Activated T-cell treated with anti-CD3 and anti-CD28 coated beads, Interleukin-2, amount 50 U/mL, for 72 hours (primary cell): ENCODE measurements at places on chromosomes 7 and 10. TPM values are rescaled to one million over a fixed set of nuclear protein-coding genes. Genes with fewer than 3 reads are reported as not detected.

Gene VWDE
- 2.7 TPM for total RNA-seq

GRCh38 chr7:73971322-73971703, 56.7 kb upstream of the ELN start:
- no peaks in the 10 kb centered on the region for H3K27me3 ChIP-seq
- DNase-seq = no peak
- no peaks in the 10 kb centered on the region for H3K36me3 ChIP-seq
- no peak overlapping the region for H3K27ac ChIP-seq
- H3K4me3 ChIP-seq = no peak overlapping the region
- no peaks in the 10 kb centered on the region for H3K4me1 ChIP-seq

- H3K4me1 ChIP-seq = no peaks in the 10 kb centered on the region
- no peak overlapping the region for H3K27ac ChIP-seq
- DNase-seq = no peak
- no peaks in the 10 kb centered on the region for H3K27me3 ChIP-seq
- no peak overlapping the region for H3K4me3 ChIP-seq
These were observed 88.3 kb downstream of the PTPRZ1 start for GRCh38 chr7:121961089-121961867.

DNA sequence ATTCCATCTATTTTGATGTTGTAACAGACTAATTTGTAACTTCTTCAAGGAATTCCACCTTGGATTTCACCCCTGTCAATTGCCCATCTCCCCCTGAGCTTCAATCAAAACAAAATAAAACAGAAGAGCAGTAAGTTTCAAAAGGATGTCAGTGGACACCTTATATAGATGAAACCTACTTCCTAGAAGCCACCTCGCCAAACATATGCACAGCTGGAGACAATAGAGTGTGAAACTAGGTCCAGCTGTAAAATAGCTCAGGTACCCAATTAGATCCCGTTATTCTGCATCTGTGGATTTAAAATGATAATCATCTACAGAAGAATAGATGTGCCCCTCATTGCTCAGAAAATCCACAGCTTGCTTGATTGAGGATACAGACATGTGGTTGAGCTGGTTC, 598.6 kb downstream of the SH2D4B start:
- DNase-seq = no peak
- H3K27me3 ChIP-seq = no peaks in the 10 kb centered on the region
- no peak overlapping the region for H3K27ac ChIP-seq
- no peaks in the 10 kb centered on the region for H3K36me3 ChIP-seq
- no peaks in the 10 kb centered on the region for H3K4me1 ChIP-seq

Gene ARHGEF5
- 13.4 TPM for total RNA-seq

Gene TMEM236
- 0.65 TPM for total RNA-seq

- no peak overlapping the region for H3K27ac ChIP-seq
- peaks cover 9% of the 10 kb centered on the region for H3K36me3 ChIP-seq
- H3K4me1 ChIP-seq = peaks cover 52% of the 10 kb centered on the region
- peak overlapping the region; percentile 27 for H3K4me3 ChIP-seq
- H3K27me3 ChIP-seq = no peaks in the 10 kb centered on the region
- no peak for DNase-seq
These were observed 15.6 kb downstream of the MDFIC start for GRCh38 chr7:114937446-114937845.

- no peaks in the 10 kb centered on the region for H3K27me3 ChIP-seq
- H3K4me1 ChIP-seq = no peaks in the 10 kb centered on the region
- no peak overlapping the region for H3K27ac ChIP-seq
- no peak for DNase-seq
- H3K36me3 ChIP-seq = peaks cover 7% of the 10 kb centered on the region
These were observed 611.2 kb downstream of the PTPRN2 start for GRCh38 chr7:157976406-157976805.

Gene NRAP
- not detected for total RNA-seq

Gene AMPH
- total RNA-seq = 0.53 TPM

- no peaks in the 10 kb centered on the region for H3K36me3 ChIP-seq
- DNase-seq = peak; percentile 10
- no peak overlapping the region for H3K4me3 ChIP-seq
- H3K27me3 ChIP-seq = no peaks in the 10 kb centered on the region
- H3K27ac ChIP-seq = no peak overlapping the region
These were observed 338.0 kb upstream of the MKI67 start for GRCh38 chr10:128463991-128464760.

Gene HMX2
- total RNA-seq = 1.1 TPM

DNA sequence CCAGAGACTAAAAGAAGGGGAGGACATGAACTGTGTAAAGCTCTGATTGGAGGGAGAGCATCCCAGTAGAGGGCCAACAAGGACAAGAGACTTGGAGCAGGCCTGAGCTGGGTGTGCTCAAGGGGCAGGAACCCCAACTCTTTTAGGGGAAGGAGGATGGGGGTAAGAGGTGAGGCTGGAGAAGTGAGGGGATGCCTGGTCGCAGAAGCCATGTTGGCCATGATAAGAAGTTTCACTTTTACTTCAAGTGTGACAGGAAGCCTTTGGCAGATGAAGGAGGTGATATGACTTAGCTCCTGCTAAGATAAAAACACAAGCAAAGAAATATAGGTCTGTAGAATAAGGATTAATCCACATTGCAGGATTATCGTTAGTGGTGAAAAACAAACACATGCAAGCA, 208.3 kb downstream of the JAZF1 start:
- H3K27me3 ChIP-seq = no peaks in the 10 kb centered on the region
- peak; percentile 22 for DNase-seq
- peak overlapping the region; percentile 77 for H3K4me3 ChIP-seq
- peaks cover 1% of the 10 kb centered on the region for H3K36me3 ChIP-seq
- H3K4me1 ChIP-seq = peaks cover 28% of the 10 kb centered on the region

DNA sequence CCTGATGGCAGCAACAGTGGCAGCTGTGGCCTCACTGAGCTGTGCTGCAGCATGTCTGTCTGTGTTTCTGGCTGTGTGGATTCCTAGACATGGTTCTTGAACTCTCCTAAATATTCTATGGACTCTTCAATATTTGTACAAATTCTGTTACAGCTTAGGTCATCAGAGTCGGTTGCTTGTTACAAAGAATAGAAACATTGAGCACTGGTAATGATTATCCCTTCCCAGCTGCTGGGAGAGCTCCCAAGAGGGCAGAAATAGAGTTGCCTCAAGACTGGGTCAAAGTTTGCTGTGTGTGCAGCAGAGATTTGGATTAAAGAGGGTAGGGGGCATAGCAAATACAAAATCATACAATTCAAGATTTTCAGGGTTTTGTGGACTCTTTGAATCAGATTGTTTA, 337.1 kb upstream of the AKR1E2 start:
- no peak for DNase-seq
- H3K4me3 ChIP-seq = no peak overlapping the region
- H3K27me3 ChIP-seq = peaks cover 33% of the 10 kb centered on the region
- H3K4me1 ChIP-seq = no peaks in the 10 kb centered on the region
- H3K27ac ChIP-seq = no peak overlapping the region
- no peaks in the 10 kb centered on the region for H3K36me3 ChIP-seq

Gene UCN3
- total RNA-seq = not detected

DNA sequence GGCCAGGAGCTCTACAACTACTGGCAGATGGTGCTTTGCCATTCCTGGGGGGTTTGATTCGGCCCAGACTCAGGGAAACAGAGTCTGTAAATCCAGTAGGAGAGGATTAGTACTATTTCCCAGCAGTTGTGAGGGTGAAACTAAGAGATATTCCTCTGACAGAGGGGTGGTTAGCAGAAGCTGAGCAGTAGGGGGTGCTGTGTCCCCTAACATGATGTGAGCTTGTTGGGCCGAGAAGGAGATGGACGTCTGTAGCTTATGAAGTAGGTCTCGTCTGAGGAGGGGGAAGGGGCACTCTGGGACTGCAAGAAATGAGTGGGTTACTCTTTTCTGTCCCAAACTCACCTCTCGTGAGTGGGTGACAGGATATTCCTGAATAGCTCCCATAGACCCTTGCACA, 179.2 kb upstream of the MBL2 start:
- H3K36me3 ChIP-seq = no peaks in the 10 kb centered on the region
- no peak overlapping the region for H3K27ac ChIP-seq
- H3K27me3 ChIP-seq = no peaks in the 10 kb centered on the region
- DNase-seq = no peak
- H3K4me1 ChIP-seq = no peaks in the 10 kb centered on the region
- no peak overlapping the region for H3K4me3 ChIP-seq

DNA sequence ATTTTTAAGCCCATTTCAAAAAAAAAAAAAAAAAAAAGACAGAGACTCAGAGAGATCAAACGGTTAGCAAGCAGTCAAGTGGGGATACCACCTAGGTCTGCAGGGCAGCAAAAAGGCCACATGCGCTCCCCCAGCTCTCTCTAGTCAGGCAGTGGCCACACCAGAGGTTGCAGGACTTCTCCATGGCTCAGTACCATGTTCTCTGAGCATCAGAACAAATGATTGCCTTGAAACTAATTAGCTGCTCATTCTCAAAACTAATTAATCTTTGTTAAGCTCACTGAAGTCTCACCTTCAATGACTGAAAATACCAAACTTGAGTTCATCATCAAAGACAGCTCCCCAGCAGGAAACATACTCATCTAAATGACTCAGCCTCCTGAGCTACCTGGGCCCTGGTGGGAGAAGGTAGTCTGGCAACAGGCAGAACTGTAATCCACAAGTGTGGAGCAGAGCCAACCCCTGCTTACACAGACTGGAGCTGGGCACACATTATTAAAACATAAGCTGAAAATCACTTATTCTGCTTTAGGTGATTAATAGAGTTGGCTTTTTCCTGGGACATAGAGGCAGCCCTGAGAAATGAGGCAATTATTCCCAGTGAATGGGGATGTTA, 319.6 kb downstream of the GRID1 start:
- peak overlapping the region; percentile 51 for H3K27ac ChIP-seq
- peaks cover 25% of the 10 kb centered on the region for H3K4me1 ChIP-seq
- no peaks in the 10 kb centered on the region for H3K36me3 ChIP-seq
- peaks cover 48% of the 10 kb centered on the region for H3K27me3 ChIP-seq
- peak; percentile 19 for DNase-seq

Gene EGFR
- not detected for total RNA-seq
